ENCODE measurements at places on chromosomes 5 and 9.

- no peak for DNase-seq
Measured at GRCh38 chr5:52810426-52810825, 22.7 kb downstream of the ITGA1 start.

GRCh38 chr5:52469420-52469819 lies 318.3 kb upstream of the ITGA1 start:
- DNase-seq: no peak

DNA sequence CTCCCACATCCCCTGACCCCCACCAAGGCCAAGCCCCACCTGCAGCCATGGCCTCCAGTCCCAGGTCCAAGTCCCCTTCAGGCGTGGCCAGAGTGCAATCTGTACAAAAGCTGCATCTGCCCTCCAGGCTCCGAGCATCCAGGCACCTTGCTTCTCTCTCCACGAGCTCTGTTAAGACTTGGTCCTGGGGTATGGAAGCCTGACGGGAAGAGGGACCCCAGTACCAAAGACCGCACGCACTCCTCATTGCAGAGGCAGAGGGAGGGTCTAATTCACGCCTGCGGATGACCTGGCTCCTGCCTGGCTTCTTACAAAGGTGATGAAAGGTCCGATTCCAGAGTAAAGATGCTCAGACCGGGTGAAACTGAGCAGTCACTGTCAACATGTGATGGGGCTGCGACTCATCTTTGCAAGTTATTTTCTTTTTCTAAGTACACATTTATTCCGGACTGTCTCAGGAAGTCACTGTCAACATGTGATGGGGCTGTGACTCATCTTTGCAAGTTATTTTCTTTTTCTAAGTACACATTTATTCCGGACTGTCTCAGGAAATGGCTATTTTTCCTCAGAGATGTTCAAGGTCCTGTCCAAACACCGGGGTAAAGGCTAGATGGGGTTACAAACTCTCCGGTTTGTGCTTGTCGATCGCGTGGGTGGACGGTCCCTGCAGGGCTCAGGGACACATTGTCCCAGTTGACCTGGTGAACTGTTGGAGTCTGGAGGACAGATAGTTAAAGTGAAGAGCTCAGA lies 252.0 kb upstream of the IRX4 start:
- DNase-seq: no peak

- peak; percentile 35 for DNase-seq
Measured at GRCh38 chr5:17216176-17216973, 1.1 kb upstream of the BASP1 start.

- no peak for DNase-seq
Measured at GRCh38 chr5:78593465-78593864, 55.1 kb downstream of the LHFPL2 start.
